ENCODE measurements at places on chromosomes 2 and 18. TPM values are rescaled to one million over a fixed set of nuclear protein-coding genes. Genes with fewer than 3 reads are reported as not detected.

- no peak for DNase-seq
Measured at GRCh38 chr2:35347561-35347960, 1008.0 kb upstream of the CRIM1 start.

DNA sequence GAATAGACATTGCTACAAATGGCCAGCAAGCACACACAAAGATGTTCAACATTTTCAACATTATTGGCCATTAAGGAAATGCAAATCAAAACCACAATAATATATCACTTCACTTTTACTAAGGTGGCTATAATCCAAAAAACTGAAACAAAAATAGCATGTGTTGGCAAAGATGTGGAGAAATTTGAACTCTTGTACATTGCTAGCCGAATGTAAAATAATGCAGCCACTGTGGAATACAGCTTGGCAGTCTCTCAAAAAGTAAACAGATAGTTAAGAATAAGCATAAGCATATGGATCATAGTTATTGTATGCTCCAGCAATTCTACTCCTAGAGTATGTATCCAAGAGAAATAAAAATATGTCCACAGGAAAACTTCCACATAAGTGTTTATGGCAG, 192.5 kb downstream of the EN1 start:
- DNase-seq, result no peak

- no peak for DNase-seq
Measured at GRCh38 chr2:137813176-137813575, 151.1 kb upstream of the HNMT start.

DNA sequence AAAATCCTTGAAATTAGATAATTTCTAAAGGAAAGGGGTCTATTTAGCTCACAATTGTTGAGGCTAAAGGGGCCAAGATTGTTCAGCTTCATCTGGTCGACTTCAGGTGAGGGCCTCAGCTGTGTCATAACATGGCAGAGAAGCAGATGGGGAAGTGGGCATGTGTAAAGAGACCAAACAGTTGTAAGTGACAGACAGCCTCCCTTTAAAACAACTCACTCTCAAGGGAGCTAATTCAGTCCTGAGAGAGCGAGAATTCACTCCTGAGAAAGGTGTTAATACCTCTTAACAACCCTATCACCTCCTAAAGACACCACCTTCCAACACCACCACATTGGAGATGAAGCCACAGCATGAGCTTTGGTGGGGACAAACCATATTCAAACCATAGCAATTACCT, 62.4 kb downstream of the KCMF1 start:
- no peak for DNase-seq

- no peak for DNase-seq
Measured at GRCh38 chr2:208985644-208986043, 438.2 kb upstream of the MAP2 start.

DNA sequence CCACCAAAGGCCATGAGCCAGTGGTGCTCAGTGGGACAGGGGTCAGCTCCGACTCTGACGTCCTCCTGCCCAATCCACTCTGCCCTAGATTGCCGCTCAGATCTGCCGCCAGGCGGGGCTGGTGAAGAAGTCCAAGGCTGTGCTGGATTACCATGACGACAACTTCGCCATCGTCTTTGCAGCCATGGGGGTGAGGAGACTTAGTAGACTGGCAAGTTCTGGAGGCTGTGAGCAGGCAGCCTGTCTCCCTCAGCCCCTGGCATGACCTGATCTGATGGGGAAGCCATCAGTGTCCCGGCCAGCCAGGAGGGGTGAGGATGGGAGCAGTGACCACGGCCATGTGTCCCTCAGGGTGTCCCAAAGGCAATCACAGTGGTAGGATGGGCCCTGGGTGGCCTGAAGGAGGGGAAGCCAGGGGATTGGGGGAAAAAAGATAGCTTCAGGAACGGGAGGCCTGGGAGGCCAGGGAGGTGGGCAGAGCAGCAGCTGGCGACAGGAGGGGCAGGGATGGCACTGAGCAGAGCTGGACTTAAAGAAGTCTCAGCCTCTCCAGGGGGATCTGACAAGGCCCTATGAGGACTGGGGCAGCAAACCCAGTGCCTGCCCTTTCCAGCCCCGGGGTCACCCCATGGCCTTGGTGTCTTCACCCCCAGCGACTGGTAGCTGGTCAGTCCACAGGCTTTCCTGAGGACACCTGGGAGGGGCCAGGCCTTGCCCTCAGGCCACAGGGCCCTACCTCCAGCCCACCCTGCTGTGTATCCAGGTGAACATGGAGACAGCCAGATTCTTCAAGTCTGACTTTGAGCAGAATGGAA, 17.4 kb upstream of the ANKRD53 start:
- peak; percentile 49 for DNase-seq

GRCh38 chr2:174020926-174021662, 55.9 kb upstream of the SP3 start:
- no peak for DNase-seq

GRCh38 chr2:74935975-74936391, 22.5 kb upstream of the POLE4 start:
- no peak for DNase-seq

DNA sequence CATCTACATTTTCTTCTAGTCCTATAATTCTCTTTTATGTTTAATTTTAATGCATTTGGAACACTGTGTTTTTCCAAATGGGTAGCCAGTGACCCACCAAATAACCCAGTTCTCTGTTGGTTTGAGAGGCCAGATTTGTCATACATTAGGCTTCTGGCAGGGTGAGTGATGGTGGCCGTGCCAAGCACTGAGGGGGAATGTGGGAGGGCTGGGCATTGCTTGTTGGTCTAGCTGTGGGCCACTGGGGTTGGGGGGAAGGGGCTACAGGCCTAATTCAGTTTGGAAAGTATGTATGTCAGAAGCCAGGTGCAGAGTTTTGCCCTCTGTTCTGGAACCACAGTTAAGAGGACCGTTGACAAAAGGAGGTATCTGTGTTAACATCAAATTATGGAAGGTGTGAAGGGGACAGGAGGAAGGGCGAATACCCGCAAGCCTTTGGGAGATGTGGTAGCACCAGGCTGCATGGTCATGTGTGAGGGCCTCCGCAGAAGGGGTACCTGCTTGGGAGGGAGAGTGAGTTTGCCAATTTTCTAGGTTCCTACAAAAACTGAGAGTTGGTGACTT, 38.1 kb upstream of the SCLY start:
- DNase-seq, result no peak

- DNase-seq, result peak; percentile 93
Measured at GRCh38 chr2:196601430-196602306, 37.8 kb upstream of the CCDC150 start.

DNA sequence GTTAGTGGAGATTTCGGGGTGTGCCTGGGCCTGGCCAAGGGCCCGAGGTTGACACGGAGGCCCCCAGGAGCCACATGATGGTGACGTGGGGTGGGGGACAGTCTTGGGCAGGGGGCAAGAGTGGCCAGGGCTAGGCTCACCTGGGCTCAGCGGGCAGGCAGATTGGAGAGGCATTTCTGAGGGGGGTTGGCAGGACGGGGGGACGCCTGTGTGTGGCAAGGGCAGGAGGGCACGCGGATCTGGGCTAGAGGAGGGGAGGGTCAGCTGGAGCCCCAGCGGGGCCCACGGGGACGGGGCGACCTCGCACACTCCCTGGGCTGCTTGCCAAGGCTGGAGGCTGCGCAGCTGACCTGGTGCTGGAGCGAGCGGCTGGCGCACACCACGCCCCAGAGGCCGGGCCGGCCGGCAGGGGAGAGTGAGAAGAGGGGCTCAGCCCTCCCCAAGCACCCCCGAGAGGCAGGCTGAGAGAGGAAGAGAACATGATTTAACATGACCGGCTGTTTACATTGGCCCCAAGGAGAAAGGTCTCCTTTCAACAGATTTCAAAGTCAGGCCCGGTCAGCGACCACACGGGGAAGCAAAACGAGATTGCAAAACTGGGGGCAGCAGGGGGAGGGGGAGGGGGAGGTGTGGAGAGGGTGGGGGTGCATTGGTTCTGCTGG, 38.0 kb upstream of the SNED1 start:
- peak; percentile 92 for DNase-seq

- DNase-seq, result no peak
Measured at GRCh38 chr2:62145478-62146100, 50.3 kb upstream of the B3GNT2 start.

GRCh38 chr2:29691391-29691950, 229.9 kb downstream of the ALK start:
- DNase-seq, result no peak

- DNase-seq, result no peak
Measured at GRCh38 chr2:129324349-129324748, 655.1 kb upstream of the RAB6C start.

DNA sequence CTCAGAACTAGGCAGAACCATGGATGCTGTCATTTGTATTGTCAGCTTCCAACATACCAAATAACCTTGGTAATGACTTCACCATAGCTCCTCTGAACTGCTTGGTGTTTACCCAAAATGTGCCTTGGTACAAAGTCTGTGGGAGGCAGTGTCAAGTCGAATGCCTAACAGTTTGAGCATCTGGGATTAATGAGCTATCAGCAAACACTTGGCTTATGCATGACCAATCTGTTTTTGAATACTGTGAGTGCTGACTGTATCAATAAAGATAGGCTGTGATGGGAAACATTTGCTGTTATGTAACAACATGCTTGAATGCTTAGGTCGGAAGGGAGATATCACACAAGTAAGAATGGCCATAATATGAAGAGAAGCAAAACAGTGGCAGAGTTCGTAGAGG, 455.4 kb downstream of the CMPK2 start:
- no peak for DNase-seq

Gene FZD7
- 64.8 TPM for total RNA-seq

Gene RAB17
- not detected for total RNA-seq

Gene ANKRD30B
- 11.5 TPM for total RNA-seq

Gene NT5DC4
- total RNA-seq, result not detected

Gene FOXI3
- total RNA-seq, result not detected

Gene IFIH1
- 9.1 TPM for total RNA-seq

Measured in osteoblast (primary cell).